ENCODE measurements at places on chromosomes 7 and 10.

GRCh38 chr7:129643550-129644170 is 32.1 kb downstream of the NRF1 start:
- DNase-seq: peak; percentile 6

GRCh38 chr7:127021019-127021738 is 231.6 kb downstream of the GRM8 start:
- DNase-seq: no peak

DNA sequence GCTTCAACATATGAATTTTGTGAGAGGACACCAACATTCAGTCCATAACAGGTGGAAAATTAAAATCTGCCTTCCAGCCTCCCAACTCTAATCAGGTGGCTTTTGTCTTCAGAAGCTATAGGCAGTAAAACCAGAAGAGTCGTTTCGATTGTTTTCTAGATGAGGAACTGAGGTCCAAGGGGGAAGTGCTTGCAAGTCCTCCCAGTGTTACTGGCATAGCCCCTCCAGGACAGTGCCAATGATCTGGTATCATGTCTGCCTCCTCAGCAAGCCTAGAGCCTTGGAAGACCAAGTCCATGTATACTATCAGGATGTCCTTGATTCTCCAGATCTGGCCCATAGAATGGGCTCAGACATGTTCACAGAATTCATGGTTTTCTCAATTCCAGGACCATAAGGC is 16.9 kb downstream of the CYP26A1 start:
- DNase-seq: no peak

DNA sequence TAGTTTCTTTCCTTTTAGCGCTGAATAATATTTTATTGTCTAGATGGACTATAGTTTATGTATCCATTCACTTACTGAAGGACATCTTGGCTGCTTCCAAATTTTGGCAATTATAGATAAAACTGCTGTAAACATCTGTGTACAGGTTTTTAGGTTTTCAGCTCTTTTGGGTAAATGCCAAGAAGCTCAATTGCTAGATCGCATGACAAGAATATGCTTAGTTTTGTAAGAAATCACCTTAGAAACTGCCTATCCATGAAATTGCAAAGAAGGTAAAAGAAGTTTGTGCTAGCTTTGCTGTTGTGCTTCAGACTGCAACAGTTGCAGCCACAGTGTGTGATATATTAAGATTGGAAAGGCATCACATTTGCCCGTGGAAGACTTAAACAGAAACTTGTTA is 103.2 kb upstream of the TNS3 start:
- DNase-seq: no peak

DNA sequence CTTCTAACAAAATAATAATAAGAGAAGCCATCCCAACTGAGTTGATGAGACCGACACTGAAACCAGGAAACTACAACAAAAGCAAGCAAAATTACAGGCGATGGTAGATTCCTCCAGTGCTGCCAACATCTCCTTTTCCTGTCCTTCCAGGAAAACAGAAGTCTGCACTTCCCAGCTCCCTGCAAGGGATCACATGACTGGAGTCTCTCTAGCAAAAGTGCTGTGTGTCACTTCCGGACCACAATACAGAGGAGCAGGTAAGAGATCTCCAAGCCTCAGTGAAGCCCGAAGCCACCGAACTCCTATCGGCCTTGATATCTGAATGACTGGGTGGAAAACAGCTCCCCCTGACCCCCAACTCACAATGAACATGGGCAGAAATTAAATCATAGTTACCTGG is 63.2 kb downstream of the SMURF1 start:
- DNase-seq: no peak

DNA sequence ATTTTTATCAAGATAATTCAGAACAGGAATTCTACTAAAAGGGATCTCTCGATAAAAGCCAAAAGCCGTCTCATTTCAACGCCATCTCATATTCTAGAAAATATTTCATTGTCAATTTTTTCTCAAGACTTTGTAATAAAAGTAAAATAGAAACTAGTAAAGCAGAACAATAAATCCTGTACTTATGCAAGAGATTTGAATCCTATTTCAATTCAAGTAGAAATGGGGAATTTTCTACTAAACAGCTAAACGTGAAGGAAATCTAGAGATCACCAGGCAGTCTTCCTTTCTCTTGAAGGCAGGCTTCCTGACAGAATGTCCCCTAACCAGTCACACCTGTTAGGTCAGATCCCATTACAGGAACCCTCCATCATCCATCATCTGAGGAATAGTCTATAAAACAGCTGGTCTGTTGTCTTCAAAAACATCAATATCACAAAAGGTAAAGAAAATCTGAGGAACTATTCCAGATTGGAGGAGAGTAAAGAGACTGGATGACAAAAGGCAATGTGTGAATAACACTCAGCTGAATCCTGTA is 23.7 kb downstream of the USP6NL start:
- no peak for DNase-seq
